ENCODE measurements at places on chromosomes 7 and 10.
A peak's percentile ranks its signal among the peaks of the same experiment; 100 is the strongest.

GRCh38 chr10:10942441-10942840 lies 75.2 kb upstream of the CELF2 start:
- no peak for DNase-seq

DNA sequence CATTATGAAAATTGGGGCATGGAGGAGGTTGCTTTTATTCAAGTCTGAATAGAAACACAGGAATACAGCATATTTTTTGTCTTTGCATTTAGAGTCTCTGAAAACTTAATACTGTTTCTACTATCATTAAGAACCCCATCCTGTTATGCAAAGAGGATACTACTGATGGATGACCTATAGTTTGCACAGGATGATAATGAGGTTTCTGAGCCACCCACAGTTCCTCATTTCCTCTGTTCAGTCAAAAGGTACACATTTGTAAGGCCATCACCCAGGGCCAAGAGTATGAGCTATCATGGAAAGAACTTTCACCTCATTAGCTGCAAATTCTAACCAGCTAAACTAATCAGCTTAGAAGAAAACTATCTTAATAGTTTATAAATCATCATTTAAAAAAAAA lies 213.0 kb upstream of the CHRM2 start:
- no peak for DNase-seq

DNA sequence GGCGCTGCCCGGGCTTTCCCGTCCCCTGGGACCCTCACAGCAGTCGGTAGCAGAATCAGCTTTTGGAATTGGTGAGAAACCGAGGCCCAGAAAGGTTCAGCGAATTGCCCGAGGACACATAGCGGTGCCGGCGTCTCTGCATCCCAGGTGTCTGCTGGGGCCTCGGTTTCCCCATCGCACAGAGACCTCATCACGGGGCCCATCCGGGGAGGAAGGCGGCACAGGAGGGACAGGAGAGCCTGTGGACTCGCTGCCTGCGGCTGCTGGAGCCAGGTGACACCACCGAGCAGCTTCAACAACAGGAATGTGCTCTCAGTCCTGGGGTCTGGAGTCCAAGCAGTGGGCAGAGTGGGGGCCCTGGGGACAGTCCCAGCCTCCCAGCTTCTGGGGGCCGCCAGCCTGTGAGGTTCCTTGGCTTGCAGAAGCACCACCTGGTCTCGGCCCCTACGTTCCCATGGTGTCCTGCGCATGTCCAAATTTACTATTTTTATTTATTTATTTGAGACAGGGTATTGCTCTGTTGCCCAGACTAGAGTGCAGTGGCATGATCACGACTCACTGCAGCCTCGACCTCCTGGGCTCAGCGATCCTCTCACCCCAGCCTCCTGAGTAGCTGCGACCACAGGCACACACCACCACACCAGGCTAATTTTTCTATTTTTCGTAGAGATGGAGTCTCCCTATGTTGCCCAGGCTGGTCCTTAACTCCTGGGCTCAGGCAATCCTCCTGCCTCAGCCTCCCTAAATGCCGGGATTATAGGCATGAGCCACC lies 539 bp upstream of the COX19 start:
- no peak for DNase-seq

DNA sequence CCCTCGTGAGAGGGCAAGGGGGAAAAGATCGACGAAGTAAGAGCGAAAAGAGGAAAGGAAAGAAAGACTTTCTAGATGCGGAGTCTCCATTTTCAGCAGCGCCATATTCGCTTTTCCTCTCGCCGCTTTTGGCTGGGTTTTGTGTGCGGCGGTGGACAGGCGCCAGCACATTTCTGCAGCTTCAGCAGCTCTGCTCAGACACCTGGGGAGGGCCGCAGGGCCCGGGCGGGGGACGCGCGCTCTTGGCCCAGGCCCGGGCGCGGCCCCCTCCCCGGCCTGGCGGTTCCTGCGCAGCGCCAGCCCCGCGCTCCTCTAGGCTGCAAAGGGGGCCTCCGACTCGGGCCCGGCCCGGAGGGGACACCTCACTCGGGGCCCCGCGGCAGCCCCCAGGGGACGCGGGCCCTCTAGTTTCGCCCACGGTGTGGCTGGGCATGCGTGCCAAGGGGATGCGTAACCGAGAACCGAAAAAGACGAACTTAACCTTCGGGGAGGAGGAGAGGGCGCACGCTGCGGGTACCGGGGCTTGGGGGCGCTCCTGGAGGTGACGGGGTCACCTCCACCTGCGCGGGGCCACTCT lies 34.5 kb upstream of the EBLN1 start:
- DNase-seq, result peak; percentile 42

DNA sequence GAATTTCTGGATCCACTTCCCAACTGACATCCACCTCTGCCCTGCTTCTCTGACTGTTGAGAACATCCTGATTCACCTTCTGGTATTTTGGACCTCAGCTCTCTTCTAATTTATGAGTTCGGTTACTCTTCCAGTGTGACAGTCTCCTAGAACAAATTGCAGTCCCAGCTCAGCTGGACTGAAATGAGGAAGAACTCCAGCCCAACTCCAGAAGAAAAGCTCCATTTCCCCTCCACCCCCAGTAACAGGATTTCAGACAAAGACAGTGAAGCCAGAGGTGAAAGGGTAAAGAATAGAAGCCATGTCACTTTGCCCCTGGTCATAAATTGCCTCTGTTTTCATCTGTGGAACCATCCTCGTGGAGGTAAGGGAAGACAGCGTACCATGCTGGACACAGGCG lies 26.2 kb upstream of the INHBA start:
- no peak for DNase-seq

DNA sequence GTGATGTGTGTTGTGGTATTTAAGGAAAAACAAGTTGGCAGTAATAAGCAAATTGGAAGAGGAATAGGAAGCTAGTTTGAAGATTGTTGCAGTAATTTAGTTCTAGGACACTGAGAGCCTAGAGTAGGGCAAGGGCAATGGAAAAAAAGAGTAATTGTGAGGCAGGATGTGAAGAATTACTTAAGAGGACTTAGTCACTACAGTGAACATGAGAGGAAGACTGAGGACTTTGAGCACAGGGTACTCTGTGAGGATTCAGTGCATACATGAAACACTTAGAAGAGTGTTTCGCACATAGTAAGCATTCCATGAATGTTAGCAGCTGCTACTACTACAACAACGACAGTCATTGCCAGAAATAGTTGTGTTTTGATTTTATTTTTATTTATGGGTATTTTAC lies 30.9 kb upstream of the DKK1 start:
- DNase-seq, result no peak

DNA sequence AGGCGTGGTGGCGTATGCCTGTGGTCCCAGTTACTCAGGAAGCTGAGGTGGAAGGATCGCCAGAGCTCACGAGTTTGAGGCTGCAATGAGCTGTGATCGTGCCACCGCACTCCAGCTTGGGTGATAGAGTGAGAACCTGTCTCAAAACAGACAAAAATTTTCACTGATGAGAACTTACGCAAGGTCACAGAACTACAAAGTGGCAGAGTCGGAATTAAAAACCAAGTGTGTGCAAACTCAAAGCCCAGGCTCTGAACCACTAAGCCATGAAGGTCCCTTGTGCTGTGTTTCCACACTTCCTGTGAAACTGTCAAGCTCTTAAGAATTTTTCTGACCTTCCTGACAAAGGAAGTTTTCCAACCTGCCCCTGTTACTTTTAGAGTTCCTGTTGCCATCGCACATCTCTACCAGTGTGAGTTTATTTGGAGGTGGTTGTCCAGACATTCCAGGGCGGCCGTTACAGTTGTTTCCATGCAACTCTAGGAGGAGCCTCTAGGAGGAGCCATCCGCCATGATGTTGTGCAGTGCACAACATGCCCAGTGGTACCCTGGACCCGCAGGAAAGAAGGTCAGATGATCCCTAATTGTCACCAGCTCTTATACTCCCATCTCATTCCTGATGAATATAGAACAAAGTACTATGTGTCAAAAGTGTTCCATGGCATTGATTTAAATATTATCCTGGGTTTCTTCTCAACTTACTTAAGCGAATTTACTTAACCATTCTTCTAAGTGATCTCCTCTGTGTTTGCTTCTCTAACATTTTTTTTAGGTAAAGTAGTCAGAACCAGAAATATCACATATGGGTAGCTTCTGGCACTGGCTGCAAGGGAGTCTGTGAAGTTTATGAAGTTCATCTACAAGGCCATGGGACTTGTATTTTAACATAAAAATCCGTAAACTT lies 49.0 kb upstream of the LYZL1 start:
- DNase-seq, result peak; percentile 57

GRCh38 chr7:47621979-47622561 lies 40.2 kb upstream of the TNS3 start:
- no peak for DNase-seq

Data from hematopoietic multipotent progenitor cell treated with erythropoietin and hydrocortisone succinate and interleukin-3 and kit ligand, for 6 days (in vitro differentiated cells).